ENCODE measurements at places on chromosomes 1 and 21.

GRCh38 chr1:201964261-201964660, 9.0 kb downstream of the TIMM17A start:
- DNase-seq = no peak

- no peak for DNase-seq
These were observed 209.7 kb upstream of the VAMP3 start for GRCh38 chr1:7561331-7561921.

DNA sequence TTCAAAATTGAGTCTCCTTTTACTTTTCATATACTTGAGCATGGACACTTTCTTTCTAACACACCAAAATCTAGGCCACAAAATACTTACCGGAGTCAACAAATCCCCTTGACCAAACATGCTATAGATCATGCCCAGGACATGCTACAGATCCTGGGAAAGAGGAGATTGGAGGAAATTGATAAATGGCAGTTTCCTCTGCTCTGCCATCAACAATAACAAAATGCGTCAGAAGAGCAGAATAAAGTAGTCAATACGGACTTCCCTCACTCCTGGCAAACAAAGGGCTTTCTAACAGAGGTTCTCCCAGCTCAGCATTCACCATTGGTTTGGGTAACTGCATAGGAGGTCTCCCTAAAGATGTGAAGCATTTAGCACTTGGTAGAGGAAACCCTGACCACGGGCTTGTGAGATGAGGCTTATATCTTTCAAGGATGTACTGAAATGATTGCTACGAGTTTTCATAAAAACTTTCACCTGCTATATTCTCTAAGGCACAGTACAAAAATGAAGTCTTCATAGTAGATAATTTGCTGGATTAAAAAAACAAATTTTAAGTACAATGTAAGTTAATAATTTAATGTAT, 283.8 kb upstream of the RUNX1 start:
- DNase-seq = no peak

GRCh38 chr1:45543581-45544417, 6.8 kb upstream of the AKR1A1 start:
- DNase-seq = peak; percentile 65

DNA sequence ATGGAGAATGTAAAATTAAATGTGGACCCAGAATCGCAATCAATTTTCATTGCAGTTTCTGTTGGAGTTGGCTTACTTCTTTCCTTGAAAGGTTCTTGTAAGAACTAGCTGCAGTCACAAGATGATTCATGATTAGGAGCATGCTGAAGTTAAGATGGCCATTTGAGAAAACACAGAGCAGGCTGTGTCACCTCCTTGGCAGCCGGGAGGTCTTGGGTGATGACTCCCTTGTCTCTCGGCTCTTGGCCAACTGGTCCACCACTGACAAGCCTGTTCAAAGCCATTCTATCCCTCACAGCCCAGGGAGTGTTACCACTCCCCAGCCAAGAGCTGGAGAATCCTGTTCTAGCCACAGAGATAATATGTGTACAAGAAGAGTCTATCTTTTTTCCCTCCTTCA, 40.6 kb downstream of the OPTC start:
- DNase-seq = peak; percentile 79

GRCh38 chr1:178301141-178301540, 195.6 kb downstream of the CLEC20A start:
- no peak for DNase-seq

DNA sequence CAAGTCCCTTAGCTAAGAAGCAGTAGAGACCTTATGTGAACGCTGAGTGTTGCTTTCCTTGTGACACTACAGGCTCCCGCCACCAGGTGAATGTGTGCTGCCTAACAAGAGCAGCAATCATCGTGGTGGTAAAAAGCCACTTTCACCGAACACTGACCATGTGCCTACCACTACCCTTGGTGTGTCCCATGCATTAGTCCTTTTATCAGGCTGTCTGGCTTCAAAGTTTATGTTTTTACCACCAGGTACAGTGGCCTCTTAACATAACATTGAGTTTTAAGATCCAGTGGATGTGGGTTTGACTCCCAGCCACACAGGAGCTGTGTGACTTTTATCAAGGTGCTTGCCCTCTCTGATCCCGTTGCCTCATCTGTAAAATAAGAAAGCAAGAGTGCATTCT, 1.7 kb downstream of the C1QB start:
- no peak for DNase-seq

- no peak for DNase-seq
These were observed 7.6 kb downstream of the KCNJ6 start for GRCh38 chr21:37908691-37909090.

DNA sequence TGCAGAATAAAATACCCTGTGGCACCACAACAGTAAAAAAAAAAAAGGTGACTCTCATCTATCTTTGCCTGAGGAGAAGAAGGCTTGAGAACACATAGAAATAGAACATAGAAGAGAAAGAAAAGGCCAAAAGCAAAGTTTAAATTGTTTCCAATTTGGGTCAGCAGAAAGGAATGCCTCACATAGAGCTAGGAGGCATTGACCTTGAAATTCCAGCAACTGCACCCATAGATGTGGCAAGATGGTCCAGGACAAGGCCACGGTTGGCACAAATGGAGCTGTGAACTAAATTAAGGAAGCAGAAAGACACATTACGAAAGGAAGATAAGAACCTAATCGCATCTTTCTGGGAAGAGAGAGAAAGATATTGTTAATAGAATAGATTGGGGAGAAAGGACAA, 588.3 kb downstream of the LMO4 start:
- DNase-seq = peak; percentile 74

- DNase-seq = peak; percentile 18
These were observed 94.0 kb upstream of the KCND3 start for GRCh38 chr1:112083487-112083886.

- no peak for DNase-seq
These were observed 52.7 kb downstream of the ECE1 start for GRCh38 chr1:21237446-21238088.

DNA sequence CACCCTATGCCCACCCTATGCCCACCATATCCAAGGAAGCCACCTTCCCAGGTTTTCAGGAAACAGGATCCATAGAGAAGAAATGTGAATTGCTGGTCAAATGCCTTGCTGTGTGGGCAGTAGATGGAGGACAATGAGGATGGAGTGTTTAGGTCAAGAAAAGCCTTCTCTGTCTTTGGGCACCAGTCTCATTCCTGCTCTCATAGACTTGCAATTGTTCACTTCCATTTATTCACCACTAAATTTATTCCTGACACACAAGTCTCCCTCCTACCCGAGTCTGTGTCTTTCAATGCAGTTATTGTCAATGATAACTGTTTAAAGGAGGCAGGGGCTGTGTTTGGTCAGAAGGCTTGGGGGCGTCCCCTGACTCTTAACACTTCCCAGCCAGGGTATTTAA, 48.0 kb upstream of the ITPKB start:
- DNase-seq = no peak

DNA sequence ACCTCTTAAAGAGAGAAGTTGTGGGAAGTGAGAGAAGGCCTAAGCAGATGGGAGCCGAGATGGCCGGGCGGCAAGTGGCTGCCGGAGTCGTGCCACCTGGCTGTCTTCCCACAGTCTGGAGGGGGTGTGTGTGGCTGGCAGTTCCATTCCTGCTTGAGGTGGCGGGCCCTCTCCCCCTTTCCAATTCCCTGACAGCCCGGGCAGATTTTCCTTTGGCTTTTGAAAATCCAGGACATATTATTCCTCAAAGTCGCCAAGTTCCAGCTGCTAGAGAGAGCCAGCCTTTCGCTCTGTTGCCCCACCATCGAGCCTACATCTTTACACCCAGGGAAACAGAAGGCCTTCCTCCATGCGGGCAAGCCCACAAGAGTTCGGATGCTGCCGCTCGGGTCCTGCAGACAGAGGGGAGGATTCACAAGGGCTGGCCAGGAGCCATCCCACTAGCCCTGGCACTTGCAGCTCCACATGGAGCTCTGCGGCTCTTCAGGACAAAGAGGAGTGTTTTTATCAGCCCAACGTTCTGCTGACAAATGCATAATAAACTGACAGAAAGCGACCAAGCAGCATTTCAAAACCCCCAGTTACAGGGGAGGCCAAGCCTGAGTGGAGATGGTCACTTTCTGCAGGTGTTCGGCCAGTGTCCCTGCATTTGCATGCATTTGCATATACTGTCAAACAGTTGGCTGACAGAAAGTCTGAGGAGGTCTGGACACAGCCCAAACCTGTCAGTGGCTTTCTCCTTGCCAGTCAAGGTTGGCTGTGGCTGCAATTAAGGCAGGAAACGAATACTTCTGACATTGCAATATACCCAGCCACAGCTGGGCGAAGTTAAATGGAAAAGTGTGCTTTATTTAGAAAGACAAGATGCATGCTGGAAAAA, 45.9 kb downstream of the OLIG1 start:
- no peak for DNase-seq

DNA sequence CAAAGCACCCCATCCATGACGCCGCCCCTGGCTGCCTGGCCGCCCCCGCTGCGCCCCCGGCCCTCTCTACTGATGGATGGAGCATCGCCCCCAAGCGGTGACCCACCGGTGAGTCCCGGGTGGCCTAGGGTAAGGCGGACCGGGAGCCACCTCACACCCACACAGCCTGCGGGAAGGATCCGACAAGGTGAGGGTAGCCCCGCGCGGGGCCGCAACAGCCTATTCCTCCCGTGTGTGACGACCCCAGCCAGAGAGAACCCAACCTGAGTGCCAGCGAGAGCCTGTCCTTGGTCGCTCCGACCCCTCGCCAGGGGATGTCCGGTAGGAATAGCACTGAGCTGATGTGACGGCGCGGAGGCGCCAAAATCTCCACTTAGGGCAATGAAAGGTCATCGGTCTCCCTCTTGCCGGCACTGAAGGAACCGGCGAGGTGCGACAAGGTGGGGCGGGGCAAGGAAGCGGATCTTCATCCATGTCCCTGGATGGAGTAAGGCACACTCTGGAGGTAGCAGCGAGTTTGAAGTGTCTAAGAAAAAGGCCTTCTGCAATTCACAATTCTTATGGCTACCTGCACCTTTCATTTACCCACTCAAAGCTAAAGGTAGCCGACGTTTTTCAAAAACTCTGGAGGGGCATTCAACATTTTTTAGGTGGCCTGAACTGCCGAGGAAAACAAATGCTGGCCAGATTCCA, 19.7 kb upstream of the CHIA start:
- no peak for DNase-seq

- DNase-seq = no peak
These were observed 24.5 kb upstream of the COQ8A start for GRCh38 chr1:226915672-226915995.

DNA sequence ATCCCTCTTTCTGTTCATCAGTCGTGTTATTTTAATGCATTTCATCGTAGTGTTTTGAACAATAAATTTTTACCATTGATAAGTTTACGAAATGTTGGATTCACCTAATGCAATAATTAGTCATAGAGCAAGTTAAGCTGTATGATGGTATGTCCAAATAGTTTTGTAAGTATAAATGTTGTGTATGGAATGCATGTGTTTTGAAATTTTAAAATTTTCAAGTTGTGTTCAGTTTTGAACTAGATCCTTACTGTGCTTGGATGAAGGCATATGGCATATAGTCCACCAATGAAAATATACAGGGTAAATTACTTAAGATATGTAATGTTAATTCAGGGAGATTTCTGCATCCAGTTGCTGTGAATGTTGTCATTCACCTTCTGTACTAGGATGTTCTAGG, 2.3 kb downstream of the ZMYM4 start:
- DNase-seq = no peak

- DNase-seq = peak; percentile 40
These were observed 51.1 kb upstream of the CFHR3 start for GRCh38 chr1:196723325-196724185.

DNA sequence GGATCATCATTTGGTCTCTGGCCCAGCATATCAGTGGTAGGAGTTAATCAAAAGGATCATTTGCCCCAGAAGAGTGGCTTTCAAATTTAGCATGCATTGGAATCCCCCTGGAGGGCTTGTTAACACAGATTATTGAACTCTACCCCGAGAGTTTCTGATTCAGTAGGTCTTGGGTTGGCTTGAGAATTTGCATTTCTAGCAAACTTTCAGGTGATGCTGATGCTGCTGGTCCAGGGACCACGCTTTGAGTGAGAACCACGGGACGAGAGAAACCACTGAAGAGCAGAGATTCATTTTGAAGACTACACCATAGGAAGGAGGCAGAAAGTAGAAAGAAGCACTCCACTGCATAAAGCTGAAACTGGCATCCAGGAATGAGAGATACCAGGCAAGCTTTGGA, 81.3 kb upstream of the DUSP10 start:
- DNase-seq = no peak

DNA sequence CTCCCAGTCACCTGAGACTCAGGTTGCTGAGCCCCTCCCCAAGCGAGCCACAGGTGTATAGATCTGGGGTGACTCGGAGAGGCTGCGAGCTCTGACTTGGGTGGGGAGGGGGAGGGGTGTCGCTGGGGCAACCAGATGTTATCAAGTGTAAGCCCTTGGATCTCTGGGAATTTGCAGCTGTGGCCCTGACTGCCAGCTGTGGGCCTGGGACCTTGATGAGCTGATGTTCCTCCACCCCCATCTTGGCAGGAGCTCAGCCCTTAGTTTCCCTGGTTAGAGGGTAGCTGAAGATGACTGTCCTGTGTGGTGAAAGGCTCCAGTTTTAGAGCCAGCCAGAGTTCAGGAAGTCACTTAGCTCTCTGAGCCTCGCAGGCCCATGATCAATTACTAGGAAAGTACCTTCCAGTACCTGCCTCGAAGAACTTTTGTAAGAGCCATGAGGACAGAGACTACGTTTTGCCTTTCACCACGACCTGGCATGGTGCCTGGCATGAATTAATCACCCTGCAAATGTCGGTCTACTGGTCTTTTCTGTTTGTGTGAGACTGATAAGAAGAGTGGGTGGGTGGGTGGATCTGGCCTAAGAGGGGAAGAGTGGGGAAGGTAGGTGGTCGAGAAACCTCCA, 55.8 kb downstream of the YARS1 start:
- peak; percentile 95 for DNase-seq

DNA sequence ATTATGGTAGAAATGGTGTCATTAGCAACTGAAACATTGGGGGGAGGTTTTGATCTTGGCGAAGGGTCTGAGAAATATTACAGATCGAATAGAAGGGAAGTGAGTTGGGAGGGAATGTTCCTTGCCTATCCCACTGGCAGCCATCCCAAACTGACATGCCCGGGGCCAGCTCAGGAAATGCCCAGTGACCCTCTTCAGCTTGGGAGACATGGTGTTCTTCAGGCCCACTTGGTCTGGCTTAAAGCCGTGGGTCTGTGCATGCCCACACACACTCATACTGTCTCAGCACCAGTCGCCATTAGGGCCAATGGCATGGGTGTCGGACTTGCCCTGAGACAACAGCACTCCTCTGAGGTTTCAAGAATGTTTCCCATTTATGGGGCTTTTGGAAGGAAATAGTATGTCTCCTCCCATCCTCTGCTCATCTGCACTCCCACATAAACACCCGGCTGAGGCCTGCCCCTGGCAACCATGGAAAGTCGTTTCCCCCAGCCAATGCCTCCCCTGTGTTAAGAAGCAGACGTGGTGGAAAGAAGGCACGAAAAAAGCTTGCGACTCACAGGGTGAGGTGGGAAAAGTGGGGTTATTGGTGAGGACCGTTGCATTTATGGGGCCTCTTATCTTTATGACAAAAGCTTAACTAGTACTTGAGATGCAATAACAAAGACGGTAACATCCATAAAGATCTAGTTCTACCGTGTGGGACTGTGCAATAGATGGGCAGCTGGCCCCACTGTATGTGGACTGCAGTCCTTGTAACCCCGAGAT, 2.0 kb downstream of the RNF186 start:
- no peak for DNase-seq

- no peak for DNase-seq
These were observed 266.2 kb downstream of the RGS7 start for GRCh38 chr1:241090798-241091197.
